ENCODE measurements at places on chromosomes 1 and 21.

- H3K36me3 ChIP-seq: no peaks in the 10 kb centered on the region
- H3K27me3 ChIP-seq: no peaks in the 10 kb centered on the region
- no peak overlapping the region for H3K4me3 ChIP-seq
- no peak overlapping the region for H3K27ac ChIP-seq
- no peak for DNase-seq
Observed at GRCh38 chr1:58950897-58951296, 167.1 kb upstream of the JUN start.

DNA sequence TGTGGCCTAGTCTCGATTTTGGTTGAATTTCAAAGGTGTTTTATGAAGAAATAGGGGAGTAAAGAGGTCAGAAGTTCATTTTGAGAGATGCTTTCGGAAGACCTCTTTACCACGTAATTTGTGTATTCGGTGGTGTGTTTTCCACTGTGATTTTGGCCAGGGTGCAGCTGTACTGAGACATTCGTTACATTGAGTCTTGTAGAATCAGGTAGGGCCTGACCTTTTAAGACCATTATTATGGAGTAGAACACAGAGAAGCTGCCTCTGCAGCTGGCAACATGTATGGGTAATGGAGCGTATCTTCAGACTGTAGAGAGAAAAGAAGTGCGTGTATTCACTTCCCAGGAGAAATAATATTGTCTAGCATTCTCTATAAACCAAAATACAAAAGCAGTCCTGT is 326.5 kb downstream of the PDE4B start:
- no peaks in the 10 kb centered on the region for H3K36me3 ChIP-seq
- H3K27me3 ChIP-seq: no peaks in the 10 kb centered on the region
- no peaks in the 10 kb centered on the region for H3K4me1 ChIP-seq
- H3K27ac ChIP-seq: no peak overlapping the region
- no peak for DNase-seq

- no peak for DNase-seq
- H3K4me3 ChIP-seq: no peak overlapping the region
- H3K27me3 ChIP-seq: no peaks in the 10 kb centered on the region
- H3K27ac ChIP-seq: no peak overlapping the region
- H3K36me3 ChIP-seq: no peaks in the 10 kb centered on the region
Observed at GRCh38 chr1:208100906-208101305, 143.3 kb downstream of the PLXNA2 start.

GRCh38 chr1:2009101-2010053 is 5.8 kb upstream of the CFAP74 start:
- no peak overlapping the region for H3K27ac ChIP-seq
- H3K4me3 ChIP-seq: no peak overlapping the region
- no peaks in the 10 kb centered on the region for H3K36me3 ChIP-seq
- DNase-seq: no peak
- 0 out of 2 replicates have a peak, but pooled peaks cover 1% of the 10 kb centered on the region for H3K4me1 ChIP-seq

- H3K4me3 ChIP-seq: no peak overlapping the region
- no peak for DNase-seq
- H3K27ac ChIP-seq: no peak overlapping the region
- no peaks in the 10 kb centered on the region for H3K36me3 ChIP-seq
Observed at GRCh38 chr1:53576866-53577760, 117.9 kb downstream of the DMRTB1 start.

GRCh38 chr1:230123280-230124185 is 56.5 kb downstream of the GALNT2 start:
- H3K36me3 ChIP-seq: no peaks in the 10 kb centered on the region
- no peaks in the 10 kb centered on the region for H3K27me3 ChIP-seq
- no peak overlapping the region for H3K4me3 ChIP-seq
- H3K4me1 ChIP-seq: peaks cover 4% of the 10 kb centered on the region
- H3K27ac ChIP-seq: no peak overlapping the region
- DNase-seq: no peak

DNA sequence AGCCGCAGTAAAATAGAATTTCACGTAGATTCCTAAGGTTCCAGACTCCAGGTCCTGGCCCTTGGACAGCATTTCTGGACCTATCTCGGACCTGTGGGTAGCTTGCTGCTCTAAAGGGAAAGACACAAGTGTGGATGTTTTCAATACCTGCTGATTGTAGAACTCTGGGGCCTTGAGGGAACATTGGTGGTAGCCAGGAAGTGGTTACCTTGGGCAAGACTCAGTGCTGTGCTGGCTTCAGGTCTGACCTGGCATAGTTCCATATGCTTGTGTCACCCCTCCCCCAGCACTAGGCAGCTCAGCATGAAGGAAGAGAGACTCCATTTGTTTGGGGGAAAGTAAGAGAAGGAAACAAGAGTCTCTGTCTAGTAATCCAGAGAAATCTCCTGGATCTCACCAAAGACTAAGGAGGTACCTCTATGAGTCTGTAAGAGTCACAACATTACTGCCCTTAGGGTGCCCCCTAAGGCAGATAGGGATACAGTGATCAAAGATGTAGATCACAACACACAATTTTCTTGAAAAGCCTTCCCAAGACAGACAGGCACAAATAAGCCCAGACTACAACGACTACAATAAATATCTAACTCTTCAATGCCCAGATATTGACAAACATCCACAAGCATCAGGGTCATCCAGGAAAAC is 398.8 kb downstream of the TGFB2 start:
- H3K4me3 ChIP-seq: no peak overlapping the region
- no peaks in the 10 kb centered on the region for H3K27me3 ChIP-seq
- H3K27ac ChIP-seq: no peak overlapping the region
- H3K36me3 ChIP-seq: no peaks in the 10 kb centered on the region

GRCh38 chr21:36347962-36348328 is 27.9 kb downstream of the MORC3 start:
- peaks cover 3% of the 10 kb centered on the region for H3K36me3 ChIP-seq
- H3K27me3 ChIP-seq: no peaks in the 10 kb centered on the region
- DNase-seq: no peak
- no peak overlapping the region for H3K4me3 ChIP-seq
- no peak overlapping the region for H3K27ac ChIP-seq
- H3K4me1 ChIP-seq: no peaks in the 10 kb centered on the region

DNA sequence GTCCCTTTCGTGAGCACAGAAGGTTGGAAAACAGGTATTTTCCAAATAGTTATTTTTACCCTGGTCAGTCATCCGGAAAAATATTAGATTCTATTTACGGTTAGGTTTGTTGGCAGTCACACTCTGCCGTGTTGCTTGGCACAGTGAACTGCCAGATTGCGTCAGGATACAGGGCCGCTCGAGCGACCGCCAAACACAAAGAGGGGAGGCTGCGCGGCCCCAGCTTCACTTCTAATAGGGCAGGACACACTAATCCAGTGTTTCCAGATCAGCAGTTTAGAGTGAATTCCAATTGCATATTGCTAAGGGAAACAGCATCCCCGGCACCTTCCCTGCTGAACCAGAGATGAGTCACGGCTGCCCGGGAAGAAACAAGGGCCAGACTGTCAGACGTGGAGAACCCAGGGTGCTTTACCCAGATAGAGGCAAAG is 22.9 kb downstream of the UMODL1 start:
- H3K36me3 ChIP-seq: no peaks in the 10 kb centered on the region
- no peak overlapping the region for H3K4me3 ChIP-seq
- no peak overlapping the region for H3K27ac ChIP-seq
- peaks cover 2% of the 10 kb centered on the region for H3K4me1 ChIP-seq
- DNase-seq: no peak

DNA sequence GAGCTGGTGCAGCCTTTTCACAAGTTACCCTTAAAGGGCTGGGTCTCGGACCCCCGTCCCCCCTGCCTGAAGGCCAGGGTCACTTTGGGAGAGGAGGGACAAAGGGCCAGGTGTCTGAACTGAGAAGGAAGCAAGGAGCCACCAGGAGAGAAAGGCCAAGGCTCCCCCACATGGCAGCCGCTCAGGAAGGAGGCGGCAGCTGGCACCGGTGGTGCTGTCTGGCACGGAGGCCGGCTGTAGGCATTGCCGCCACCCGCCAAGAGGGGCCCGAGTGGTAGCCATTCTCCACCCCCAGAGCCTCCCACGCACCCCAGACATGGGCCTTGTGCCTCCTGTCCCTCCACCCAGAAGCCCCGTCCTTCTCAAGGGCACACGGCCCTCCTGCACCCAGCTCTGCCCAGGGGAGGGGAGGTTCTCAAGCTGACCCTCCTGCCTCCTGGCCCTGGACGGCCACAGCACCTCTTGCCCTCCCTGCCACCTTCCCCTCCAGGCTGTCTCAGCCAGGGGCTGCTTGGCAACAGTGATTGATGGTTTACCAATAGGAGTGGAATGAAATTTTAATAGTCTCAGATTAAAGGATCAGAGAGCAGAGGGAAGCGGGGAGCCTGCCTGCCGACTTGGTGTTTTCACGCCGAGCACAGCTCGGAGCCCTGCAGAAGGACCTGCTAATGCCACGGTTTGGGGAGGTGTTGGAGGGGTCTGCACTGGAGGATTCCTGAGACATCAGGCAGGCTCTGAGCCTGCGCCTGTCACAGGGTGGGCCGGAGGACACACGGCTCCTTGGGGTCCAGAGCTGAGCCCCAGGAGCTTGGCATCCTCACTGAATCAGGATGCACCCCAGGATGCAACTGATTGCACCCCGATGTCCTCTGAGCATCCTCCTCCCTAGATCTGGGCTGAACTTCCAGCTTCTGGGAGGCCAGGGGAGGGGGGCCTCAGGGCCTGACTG is 211.9 kb upstream of the VAMP3 start:
- H3K4me1 ChIP-seq: peaks cover 1% of the 10 kb centered on the region
- no peak overlapping the region for H3K4me3 ChIP-seq
- no peak overlapping the region for H3K27ac ChIP-seq
- H3K27me3 ChIP-seq: no peaks in the 10 kb centered on the region

GRCh38 chr1:111943066-111943465 is 46.4 kb downstream of the KCND3 start:
- no peaks in the 10 kb centered on the region for H3K27me3 ChIP-seq
- H3K4me3 ChIP-seq: no peak overlapping the region
- no peaks in the 10 kb centered on the region for H3K36me3 ChIP-seq
- H3K27ac ChIP-seq: no peak overlapping the region

GRCh38 chr1:85484716-85485115 is 19.8 kb upstream of the DDAH1 start:
- H3K4me1 ChIP-seq: no peaks in the 10 kb centered on the region
- no peaks in the 10 kb centered on the region for H3K27me3 ChIP-seq
- DNase-seq: no peak
- H3K27ac ChIP-seq: no peak overlapping the region

DNA sequence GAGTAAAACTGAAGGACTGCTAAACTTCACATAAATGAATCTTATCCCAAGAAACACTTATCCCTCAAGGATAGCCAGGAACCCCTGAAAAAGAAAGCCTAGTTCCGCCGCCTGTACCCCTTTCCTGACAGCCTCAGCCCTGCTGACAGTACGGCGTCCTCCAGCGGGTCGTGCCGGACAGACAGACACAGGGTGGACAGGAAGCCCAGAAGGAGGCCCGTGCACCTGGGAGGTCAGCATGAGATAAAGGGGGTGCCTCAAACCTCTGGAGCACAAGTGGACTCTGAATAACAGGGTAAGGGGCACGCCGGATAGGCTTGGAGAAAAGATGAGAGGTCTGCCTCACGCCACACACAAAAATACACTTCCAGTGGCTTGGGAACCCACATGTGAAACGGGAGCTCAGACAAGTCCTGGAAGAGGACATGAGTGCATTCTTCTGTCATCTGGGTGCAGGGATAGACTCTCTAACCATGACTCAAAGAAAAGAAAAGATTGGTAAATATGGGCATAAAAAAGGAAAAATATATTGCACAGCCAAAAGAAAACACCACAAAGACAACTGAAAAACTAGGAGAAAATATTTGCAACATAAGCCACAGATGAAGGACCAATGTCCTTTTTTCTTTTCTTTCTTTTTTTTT is 17.3 kb upstream of the ADARB1 start:
- H3K4me1 ChIP-seq: peaks cover 1% of the 10 kb centered on the region
- no peak overlapping the region for H3K4me3 ChIP-seq
- no peak for DNase-seq
- no peak overlapping the region for H3K27ac ChIP-seq
- no peaks in the 10 kb centered on the region for H3K27me3 ChIP-seq

- H3K4me1 ChIP-seq: no peaks in the 10 kb centered on the region
- no peaks in the 10 kb centered on the region for H3K36me3 ChIP-seq
- no peak for DNase-seq
Observed at GRCh38 chr1:147185432-147185831, 13.2 kb upstream of the PRKAB2 start.

- DNase-seq: no peak
- H3K36me3 ChIP-seq: no peaks in the 10 kb centered on the region
- no peaks in the 10 kb centered on the region for H3K4me1 ChIP-seq
- no peaks in the 10 kb centered on the region for H3K27me3 ChIP-seq
- no peak overlapping the region for H3K4me3 ChIP-seq
- no peak overlapping the region for H3K27ac ChIP-seq
Observed at GRCh38 chr1:40944326-40944725, 35.2 kb upstream of the CTPS1 start.

GRCh38 chr1:92754000-92754718 is 30.7 kb downstream of the EVI5 start:
- no peak for DNase-seq
- H3K4me1 ChIP-seq: no peaks in the 10 kb centered on the region
- H3K36me3 ChIP-seq: no peaks in the 10 kb centered on the region
- no peak overlapping the region for H3K4me3 ChIP-seq
- no peaks in the 10 kb centered on the region for H3K27me3 ChIP-seq

GRCh38 chr1:212683357-212683722 is 16.3 kb downstream of the BATF3 start:
- no peak for DNase-seq
- H3K27ac ChIP-seq: no peak overlapping the region

DNA sequence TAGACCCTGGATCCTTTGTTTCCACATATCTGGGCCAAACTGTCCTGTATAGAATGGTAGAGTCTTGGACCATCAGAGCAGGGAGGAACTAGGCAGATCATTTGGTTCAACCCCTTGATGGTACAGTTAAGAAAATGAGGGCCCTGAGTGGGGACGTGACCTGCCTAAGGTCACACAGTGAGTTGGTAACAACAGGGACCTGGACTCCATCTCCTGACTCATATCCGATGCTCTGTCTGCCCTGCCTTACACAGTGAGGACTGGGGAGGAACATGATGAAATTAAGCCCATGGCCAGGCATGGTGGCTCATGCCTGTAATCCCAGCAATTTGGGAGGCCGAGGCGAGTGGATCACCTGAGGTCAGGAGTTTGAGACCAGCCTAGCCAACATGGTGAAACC is 440.2 kb downstream of the PTPRU start:
- no peaks in the 10 kb centered on the region for H3K36me3 ChIP-seq
- DNase-seq: no peak
- no peaks in the 10 kb centered on the region for H3K4me1 ChIP-seq
- H3K4me3 ChIP-seq: no peak overlapping the region
